Activated CD8-positive, alpha-beta memory T cell treated with anti-CD3 and anti-CD28 coated beads, Interleukin-2, amount 50 U/mL, for 48 hours (primary cell): ENCODE measurements at places on chromosomes 5 and 9.

- DNase-seq, result no peak
Observed at GRCh38 chr5:167982-168660, 23.2 kb upstream of the LRRC14B start.

DNA sequence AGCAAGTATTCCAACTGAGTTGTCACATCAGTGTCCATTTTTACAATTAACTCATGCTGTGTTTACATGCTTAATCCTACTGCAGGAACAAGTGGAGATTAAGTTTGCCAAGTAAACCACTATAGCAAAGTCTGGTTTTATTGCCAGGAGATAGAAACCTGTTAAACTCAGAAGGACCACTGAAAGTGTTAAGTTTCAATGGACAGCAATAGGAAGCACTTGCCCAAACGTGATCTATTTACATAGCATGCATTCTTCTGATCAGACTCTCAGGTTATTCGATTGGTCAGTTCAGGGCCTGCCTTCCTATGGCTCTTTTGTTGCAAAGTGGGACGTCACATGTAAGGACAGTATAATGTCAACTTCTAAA lies 28.0 kb upstream of the IFNK start:
- no peak for DNase-seq

GRCh38 chr9:7784472-7784871 lies 15.1 kb downstream of the DMAC1 start:
- no peak for DNase-seq

DNA sequence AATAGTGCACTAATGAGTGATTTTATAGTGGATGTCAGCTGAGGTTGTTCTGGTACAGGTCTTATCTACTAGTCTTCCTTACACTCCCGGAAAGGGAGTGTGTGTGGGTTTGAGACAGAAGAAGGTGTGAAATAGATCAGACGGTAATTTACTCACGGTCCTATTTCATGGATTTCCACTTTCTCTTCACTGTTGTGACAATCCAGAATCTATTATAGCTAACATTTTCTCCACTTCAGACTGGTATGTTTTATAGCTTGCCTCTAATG lies 7.0 kb upstream of the C9 start:
- DNase-seq, result no peak

DNA sequence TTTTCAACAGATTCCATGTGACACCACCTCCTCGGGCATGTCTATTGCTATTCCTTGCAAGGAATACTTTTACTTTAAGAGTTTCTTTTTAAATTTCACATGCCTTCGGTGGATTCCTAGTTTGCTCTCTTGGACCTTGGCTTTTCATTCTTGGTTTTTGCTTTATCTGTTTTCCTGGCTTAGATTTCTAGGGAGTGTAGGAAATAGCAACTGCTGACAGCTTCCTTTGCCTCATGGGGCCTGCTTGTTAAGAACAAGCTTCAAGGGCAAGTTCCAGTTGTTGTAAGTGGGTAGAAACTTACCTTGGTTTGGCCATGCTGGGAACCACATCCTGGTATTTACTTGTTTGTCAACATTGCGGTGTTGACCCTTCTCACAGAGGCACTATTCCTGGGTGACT lies 348.5 kb downstream of the DMAC1 start:
- no peak for DNase-seq
